ENCODE measurements at places on chromosomes 3 and 15.

DNA sequence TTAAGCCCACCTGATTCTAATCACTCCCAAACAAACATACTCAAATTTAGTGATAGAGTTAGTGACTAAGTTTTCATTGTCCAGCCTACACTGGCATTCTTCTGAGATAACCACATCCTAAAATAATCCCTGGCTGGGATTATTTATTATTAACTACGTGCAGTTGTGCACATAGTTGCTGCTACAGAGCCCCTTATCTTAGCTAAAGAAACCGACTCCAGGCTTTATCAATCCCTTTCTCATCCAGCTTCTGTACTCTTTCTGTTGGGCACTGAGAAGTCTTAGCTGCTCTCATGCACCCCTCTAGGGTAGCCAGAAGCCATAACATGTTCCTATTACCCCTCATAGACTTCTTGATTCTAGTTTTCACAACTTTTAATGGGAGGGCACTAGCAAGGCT, 208.7 kb downstream of the MBNL1 start:
- DNase-seq = no peak

DNA sequence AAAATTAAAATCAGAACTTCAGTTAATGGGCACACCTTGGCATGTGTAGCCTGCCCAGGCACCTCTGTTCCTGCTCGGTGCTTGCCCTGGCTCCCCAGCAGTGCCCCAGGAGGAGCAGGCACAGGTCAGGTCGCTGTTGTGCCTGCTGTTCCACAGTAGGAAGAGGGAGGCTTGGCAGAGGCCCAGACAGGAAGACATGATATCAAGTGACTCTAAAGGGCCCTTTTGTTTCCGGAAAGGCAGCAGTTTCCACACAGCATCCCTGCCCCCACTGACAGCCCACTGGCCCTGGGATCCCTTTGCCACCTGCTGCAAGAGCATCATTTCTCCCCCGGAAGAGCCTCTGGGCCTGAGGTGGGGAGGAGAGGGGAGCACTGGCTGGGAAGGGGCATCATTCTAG, 40.5 kb upstream of the HES1 start:
- no peak for DNase-seq

GRCh38 chr3:53489787-53490458, 4.5 kb upstream of the CACNA1D start:
- DNase-seq = no peak

- DNase-seq = no peak
Observed at GRCh38 chr3:45646051-45646585, 43.1 kb upstream of the SACM1L start.

DNA sequence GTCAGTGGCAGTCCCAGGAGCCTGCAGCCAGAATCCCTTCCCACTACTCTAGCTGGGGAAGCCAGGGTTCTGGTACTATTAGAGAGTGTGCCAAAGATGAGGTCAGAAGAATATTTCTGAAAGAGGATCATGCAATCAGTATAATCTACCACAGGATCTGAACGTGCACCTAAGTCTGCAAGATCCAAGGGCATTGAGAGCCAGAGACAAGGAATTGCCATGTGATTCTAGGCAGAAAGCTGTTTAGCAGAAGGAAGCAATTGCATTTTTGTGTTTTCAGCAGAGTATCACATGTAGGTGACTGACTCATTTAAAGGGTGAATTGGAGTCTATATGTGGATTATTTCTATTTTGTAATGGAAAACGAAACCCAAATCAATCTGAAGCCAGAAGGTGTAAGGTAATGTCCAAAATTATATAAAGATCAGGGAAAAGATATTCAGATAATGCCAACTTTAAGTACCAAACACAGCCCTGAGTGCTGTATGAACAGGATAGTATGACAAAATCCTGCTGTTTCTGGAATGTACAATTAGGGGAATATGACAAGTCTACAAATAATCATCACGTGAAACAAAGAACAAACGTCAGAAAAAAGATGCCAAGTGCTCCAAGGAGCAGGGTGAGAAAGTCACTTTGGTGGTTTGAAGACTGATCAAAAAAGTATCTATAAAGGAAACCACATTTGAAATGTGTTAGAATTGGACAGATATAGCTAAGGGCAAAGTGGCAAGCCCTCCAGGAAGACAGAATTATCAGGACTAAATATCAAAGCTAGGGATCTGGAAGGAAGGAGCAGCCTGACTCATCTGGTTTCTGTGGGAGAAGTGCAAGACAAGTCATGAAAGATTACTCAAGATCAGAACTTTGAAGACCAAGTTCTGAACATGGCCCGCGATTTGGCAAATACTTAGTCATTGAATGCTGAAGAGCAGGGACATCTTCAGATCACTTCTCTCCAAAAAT, 1036.6 kb downstream of the NTRK3 start:
- peak; percentile 65 for DNase-seq

GRCh38 chr15:98077186-98077585, 116.7 kb downstream of the ARRDC4 start:
- no peak for DNase-seq

DNA sequence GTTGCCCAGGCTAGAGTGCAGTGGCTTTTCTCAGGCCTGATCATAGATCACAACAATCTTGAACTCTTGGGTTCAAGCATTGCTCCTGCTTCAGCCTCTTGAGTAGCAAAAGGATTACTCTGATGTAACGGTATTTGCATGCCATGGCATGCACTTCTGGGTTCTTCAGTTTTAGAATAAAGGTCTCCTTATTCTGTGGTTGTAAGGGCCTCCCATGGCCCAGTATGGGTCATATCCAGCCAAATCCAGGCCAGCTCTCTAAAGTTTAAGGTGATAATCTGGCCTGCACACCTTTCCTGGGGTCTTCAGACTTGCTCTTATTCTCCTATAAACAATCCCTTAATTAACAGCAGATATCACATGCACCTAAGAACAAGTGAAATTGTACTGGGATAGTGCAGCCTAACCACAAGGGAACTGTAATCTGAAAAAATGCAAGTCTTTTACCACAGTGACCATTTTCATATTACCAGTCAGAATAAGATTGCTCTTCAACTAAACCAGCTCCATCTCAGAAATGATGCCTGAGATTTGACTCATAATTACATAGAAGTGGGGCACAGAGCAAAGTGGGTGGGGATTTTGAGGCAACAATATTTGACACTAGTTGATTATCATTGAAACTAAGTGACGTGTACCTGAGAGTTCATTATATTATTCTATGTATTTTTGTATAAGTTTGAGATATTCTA, 25.4 kb downstream of the COMMD2 start:
- peak; percentile 49 for DNase-seq

GRCh38 chr3:707041-707440, 385.8 kb upstream of the CNTN6 start:
- DNase-seq = no peak

GRCh38 chr3:11716573-11717290, 73.0 kb upstream of the VGLL4 start:
- DNase-seq = no peak

All from fibroblast of skin of abdomen (primary cell).